ENCODE measurements at places on chromosomes 7 and 10.
A peak's percentile ranks its signal among the peaks of the same experiment; 100 is the strongest.

- DNase-seq, result no peak
Observed at GRCh38 chr7:136259074-136259473, 281.9 kb upstream of the MTPN start.

DNA sequence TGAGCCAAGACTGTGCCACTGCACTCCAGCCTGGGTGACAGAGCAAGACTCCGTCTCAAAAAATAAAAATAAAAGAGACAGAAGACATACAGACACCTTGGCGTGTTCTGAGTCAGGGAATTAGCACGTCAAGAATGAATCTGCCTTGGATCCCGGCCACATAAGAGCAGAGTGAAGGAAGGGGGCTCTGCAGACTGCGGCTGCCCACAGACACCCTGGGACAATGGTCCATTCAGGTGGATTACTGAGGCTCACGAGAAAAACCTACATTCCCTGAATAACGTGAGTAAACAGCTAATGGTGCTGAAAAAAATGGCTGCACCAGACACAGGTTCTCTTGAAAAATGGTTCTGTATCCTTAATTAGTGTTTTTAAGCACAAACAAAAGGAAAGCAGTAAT lies 100.1 kb upstream of the FGFR2 start:
- no peak for DNase-seq

DNA sequence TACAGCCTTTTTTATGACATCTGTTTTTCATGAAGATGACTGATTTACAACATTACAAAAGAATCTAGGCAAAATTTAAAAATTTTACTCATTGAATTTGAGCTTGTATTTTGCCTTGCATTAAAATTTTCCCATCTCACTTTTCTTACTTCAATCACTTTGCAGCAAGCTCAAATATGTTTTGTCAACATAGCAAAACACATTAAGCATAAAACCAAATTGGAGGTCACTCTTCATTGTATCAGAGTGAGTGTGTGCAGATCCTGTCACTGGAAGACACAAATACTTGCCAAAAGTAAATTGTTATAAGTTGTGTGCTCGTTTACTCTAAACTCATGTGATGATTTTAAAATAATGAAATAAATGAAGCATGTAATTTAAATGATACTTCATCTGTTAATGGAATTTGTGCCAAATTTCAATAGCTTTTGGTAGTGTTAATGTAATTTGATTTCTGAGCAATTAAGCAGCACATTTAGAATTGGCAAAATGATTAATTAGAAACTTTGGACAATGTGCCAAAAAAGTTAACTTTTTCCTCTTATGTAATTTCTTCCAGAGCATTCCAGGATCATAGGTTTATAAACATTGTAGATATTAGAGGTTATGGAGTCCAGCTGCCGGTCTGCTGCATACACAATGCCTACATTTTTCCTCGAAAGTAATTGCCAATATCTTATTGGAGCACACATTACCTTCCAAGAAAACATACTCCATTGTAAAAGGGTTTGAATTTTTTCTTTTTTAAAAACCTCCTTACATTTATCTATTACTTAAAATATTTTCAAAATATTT lies 1078.2 kb upstream of the LRRTM3 start:
- DNase-seq, result peak; percentile 26

GRCh38 chr10:10598297-10598696 lies 419.4 kb upstream of the CELF2 start:
- no peak for DNase-seq

DNA sequence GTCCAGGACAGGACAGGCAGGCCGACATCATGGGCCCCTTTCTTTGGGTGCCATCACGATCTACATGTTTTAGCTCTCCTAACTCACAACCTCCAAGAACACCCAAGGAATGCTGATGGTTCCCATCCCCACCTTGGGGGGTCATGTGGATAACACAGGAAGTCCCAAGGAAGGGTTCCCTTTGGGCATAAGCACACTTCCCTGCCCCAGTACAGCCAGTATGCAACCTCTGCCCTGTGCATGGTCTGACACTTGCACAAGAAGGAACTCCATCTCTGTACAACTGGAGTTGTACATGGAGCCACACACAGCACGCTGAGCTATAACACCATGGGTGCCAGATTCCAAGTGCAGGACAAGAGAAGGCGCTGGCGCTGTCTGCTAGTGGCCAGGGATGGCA lies 11.0 kb downstream of the MAT1A start:
- no peak for DNase-seq

GRCh38 chr10:8113616-8114015 lies 59.1 kb downstream of the GATA3 start:
- DNase-seq, result no peak

DNA sequence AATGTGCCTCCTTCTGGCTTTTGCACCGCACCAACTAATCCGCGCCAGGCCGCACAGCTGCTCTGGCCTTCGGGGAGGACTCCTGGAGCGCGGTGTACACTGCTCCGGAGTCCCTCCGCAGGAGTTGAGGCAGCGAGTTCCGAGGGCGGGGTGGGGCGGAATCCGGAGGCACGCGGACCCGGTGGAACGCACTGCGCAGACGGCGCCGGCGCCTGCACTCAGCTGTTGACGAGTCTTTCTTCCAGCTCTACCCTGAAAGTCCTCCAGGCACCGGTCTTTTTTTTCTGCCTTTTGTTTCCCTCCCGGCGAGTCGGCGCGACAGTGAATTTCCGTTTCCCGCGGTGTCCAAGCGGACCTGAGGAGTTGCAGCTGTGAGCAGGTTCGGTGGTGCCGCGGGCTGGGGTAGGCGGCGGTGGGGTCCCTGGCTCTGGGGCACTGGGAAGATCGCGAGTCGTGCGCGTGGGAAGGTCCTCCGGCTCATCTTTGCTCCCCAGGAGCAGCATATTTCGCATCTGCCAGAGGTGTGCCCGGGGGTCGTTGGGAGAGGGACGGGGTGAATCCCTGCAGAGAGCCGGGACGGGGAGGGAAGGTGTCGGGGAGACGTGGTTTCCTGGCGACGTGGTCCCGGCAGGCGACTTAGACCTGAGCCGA lies 44.1 kb downstream of the SFTPD start:
- peak; percentile 53 for DNase-seq

DNA sequence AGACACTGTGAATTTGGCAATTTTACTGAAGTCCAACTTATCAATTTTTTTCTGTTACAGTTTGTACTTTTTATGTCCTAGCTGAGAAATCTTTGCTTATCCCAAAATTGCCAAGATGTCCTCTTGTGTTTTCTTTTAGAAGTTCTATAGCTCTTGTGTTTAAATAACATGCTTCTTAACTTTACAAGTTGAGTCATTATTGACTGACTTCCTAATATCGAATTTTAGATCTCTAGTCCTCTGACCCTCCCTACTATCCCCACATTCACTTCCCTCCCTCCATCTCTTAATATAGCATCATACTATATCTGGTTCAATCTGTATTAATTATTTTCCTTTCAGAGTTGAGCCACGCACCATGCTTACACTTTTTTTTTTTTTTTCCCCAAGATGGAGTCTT lies 61.9 kb downstream of the MRPL32 start:
- DNase-seq, result no peak

GRCh38 chr10:104337521-104337984 lies 712 bp downstream of the ITPRIP start:
- DNase-seq, result no peak

- no peak for DNase-seq
Observed at GRCh38 chr7:99557196-99557607, 1.2 kb upstream of the ZNF655 start.

GRCh38 chr10:46516660-46517416 lies 39.6 kb downstream of the GPRIN2 start:
- peak; percentile 76 for DNase-seq

DNA sequence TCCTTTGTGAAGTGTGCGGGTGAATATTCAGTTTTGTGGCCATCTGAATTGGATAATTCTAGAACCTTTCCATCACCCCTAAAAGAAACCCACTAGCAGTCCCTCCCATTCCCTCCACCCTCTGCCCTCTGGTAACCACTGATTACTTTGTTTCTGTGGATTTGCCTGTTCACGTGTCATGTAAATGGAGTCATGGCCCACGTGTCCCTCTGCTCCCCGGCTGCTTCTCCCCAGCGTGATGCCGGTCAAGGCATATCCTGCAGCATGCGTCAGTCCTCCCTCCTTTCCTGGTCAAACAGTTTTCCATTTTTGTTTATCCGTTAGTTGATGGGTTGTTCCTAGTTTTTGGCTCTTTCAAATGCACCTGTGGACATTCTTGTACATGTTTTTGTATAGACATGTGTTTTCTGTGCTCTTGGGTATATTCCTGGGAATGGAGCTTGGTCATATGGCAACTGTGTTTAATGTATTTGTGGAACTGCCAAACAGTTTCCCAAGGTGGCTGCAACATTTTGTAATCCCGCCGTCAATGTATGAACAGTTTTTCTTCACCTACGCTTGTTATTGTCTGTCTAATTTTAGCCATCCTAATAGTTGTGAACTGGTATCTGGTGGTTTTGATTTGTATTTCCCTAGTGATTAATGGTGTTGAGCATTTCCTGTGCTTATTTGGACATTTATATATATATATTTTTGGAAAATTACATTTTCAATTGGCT lies 22.4 kb downstream of the PPP2R2D start:
- no peak for DNase-seq

GRCh38 chr7:41239596-41239995 lies 463.3 kb downstream of the INHBA start:
- DNase-seq, result no peak

- no peak for DNase-seq
Observed at GRCh38 chr10:85599081-85599480, 767.5 kb downstream of the GRID1 start.

- DNase-seq, result no peak
Observed at GRCh38 chr10:75104842-75105241, 6.6 kb upstream of the SAMD8 start.

All from muscle of back (tissue), 13 donors.